ENCODE measurements at places on chromosomes 13 and 19.
A peak's percentile ranks its signal among the peaks of the same experiment; 100 is the strongest.

- DNase-seq = no peak
These were observed 92.1 kb downstream of the RGCC start for GRCh38 chr13:41549491-41549890.

GRCh38 chr19:33860312-33861090 is 63.8 kb downstream of the KCTD15 start:
- no peak for DNase-seq

DNA sequence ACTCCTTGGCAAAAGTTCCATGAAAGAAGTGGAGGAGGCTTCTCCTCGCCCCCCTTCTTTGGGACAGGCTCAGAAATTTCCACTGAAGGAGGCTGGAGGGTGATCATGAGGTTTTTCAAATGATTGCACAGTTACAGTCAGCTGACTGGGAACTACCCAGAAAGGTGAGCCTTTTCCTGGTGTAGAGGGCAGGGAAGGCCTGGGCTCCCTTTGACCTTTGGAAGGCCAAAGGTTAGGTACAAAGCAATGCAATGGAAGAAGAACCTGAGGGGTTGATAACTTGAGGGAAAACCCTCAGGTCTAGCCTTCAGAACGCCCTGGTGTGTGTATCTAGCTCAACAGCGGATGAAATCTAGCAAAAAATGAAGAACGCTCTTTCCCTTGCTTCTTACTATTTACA is 50.1 kb upstream of the SLC15A1 start:
- no peak for DNase-seq

- DNase-seq = no peak
These were observed 132.5 kb downstream of the NALCN start for GRCh38 chr13:101283782-101284181.

DNA sequence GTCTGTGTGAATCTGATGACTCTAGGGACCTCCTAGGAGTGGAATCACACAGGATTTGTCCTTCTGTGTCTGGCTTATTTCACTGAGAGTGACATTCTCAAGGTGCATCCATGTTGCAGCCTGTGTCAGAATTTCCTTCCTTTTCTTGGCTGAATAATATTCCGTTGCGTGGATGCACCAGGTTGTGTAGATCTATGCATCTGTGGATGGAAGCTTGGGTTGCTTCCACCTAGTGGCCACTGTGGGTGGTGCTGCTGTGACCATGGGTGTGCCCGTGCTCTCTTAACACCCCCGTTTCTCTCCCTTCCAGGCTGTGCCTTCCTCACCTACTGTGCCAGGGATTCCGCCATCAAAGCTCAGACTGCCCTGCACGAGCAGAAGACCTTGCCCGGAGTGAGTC is 26.2 kb downstream of the CELF5 start:
- DNase-seq = no peak

- no peak for DNase-seq
These were observed 27.7 kb downstream of the TUBA3C start for GRCh38 chr13:19153782-19154450.

- DNase-seq = no peak
These were observed 23.4 kb upstream of the RFC3 start for GRCh38 chr13:33794576-33794975.

DNA sequence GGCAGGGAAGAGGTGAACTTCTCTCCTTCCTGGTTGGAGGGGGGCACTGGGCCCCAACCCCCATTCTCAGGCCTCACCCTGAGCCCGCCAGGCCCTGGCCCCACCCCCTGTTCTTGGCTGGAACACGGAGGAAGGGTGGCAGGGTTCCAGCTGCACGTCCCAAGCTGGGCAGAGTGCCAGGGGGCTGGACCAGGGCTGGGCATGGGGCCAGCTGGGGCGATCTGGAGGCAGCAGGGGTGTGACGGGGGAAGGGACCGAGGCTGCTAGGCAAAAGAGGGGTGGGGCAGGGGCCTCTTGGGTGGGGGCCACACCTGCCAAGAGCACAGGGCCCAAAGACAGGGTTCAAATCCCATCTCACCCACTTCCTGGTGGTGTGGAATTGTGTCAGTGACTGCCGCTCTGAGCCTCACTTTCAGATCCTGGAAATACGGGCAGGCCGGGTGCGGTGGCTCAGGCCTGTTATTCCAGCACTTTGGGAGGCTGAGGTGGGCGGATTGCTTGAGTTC is 2.2 kb downstream of the HIF3A start:
- peak; percentile 96 for DNase-seq

GRCh38 chr19:35116072-35116801 is 614 bp downstream of the FXYD3 start:
- no peak for DNase-seq

GRCh38 chr13:101673360-101674105 is 221.1 kb downstream of the ITGBL1 start:
- no peak for DNase-seq

DNA sequence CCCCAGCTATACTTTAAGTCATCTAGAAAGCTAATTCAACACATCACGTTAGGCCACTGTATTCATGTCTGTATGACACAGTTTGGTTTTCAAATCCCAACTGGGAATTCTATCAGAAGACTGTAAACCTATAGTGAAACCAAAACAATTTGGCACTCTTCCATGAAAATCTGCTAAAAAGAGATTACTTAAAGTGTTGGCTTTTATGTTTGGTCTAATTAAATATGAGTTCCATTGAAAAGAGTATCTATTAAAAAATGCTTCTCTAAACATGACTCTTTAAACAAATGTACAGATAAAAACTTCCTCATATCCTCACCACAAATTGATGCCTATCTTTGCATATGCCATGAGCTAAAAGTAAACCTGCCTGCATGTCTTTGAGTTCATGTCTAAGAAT is 25.4 kb downstream of the PCDH9 start:
- no peak for DNase-seq

DNA sequence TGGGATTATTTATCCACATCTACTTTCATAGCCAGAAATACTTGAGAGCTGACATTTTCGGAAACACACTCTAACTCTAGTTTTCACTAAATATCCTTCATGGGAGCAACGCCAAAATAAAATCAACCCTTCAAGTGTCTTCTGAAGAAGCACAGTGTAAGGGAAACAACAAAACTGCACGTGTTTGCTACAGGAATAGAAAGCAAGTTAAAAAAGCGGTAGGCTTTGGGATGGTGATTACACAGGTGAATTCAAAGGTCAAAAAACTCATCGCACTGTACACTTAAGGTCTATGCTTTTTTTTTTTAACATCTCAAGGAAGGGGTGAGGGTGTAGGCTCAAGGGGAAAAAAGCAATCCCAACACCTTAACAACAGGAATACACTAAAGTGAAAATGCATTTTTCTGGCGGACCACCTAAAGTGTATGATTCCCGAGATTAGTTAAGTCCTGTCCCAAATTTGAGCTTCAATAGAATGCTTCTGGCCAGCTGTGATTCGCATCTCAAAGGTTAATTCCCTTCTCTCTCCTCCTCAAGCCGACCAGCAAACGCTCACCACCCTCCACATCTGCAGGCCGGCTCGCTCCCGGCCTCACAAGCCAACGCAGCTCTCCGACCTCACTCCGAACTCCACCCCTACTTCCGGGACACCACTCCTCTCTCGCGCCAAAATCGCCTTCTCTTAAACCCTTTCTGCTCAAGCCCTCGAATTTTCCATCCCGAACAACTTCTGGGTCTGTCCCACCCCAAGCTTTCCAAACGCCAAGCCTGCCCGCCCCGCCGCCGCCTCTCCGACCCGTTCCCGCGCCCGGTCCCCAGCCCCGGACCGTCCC is 1.1 kb downstream of the ARGLU1 start:
- DNase-seq = no peak

- no peak for DNase-seq
These were observed 8.2 kb downstream of the PKN1 start for GRCh38 chr19:14441041-14441938.

- DNase-seq = no peak
These were observed 19.2 kb downstream of the MIER2 start for GRCh38 chr19:325173-325936.

DNA sequence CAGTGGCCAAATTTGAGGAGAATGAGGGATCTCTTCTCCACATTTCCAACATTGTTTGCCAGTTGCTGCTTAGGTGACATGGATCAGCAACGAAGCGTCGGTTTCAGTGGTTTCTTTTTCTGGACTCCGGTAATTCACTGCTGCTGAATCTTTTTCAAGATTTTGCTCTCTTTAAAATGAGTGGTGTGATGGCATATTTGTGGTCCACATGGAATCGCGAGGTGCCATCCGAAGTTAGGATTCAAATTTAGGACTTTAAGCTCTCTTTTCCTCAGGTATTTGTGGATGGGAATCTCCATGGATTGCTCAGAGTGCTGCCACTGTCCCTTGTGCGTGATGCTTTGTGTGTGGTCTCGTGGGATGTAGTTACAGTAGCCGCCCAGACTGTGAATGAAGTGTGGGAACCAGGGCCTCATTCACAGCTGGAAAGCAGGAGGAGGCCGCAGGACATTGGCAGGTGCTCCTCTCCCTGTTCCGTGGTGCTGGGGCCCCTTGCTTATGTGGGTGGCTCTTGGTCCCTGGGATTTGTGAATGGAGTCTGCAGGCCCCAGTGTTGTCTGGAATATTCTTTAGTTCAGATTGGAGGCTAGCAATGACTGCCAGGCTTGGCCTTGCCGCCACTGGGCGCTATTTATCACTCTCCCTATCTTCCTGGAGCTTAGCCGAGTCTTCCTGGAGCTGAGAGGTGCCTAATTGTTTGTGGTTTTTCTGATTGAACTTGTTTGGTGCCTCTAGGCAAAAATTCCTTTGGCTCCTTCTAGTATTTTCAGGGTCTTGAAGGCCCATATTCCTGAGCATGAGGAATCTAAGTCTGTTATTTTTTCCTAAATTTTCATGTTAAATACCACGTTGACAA is 1.5 kb downstream of the ILF3 start:
- no peak for DNase-seq

- no peak for DNase-seq
These were observed 25.2 kb downstream of the COLGALT1 start for GRCh38 chr19:17580470-17581144.

DNA sequence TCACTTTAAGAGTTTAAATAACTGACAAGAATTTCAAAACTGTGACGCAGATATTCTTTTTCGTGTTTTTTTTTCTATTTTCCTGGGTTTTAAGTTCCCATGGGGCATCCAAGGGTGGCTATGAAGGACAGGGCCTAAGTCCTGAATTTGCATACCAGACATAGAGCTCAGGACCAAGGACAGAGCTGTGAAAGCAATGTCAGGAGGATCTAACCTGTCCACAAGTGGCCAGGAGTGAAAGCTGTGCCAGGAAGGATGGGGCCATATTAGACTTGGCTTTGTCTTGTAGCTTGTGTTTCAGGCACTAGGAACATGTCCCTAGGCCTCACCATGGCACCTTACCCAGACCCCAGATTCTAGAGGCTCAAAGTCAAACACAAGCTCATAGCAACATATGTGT is 289.4 kb upstream of the MIR17HG start:
- no peak for DNase-seq

GRCh38 chr19:10797541-10798256 is 38.3 kb downstream of the TMED1 start:
- no peak for DNase-seq

GRCh38 chr19:10808937-10809649 is 26.9 kb downstream of the TMED1 start:
- no peak for DNase-seq

- DNase-seq = no peak
These were observed 405.0 kb downstream of the COG6 start for GRCh38 chr13:40060296-40061007.

- no peak for DNase-seq
These were observed 71.8 kb downstream of the STARD13 start for GRCh38 chr13:33213797-33214196.

GRCh38 chr13:44471686-44472085 is 98.1 kb downstream of the SERP2 start:
- DNase-seq = no peak

- DNase-seq = no peak
These were observed 69.0 kb upstream of the ZNF536 start for GRCh38 chr19:30303131-30303654.

- no peak for DNase-seq
These were observed 21.7 kb downstream of the LILRB4 start for GRCh38 chr19:54684527-54684926.
